Effector memory CD8-positive, alpha-beta T cell (primary cell): ENCODE measurements at places on chromosomes 1 and 21.

- H3K27ac ChIP-seq, result peak overlapping the region; percentile 60
- H3K4me3 ChIP-seq, result no peak overlapping the region
- no peak for DNase-seq
- H3K4me1 ChIP-seq, result peaks cover 3% of the 10 kb centered on the region
Observed at GRCh38 chr1:28456078-28456477, 49.8 kb upstream of the RCC1 start.

GRCh38 chr1:206892351-206892984, 4.8 kb upstream of the IL24 start:
- H3K27me3 ChIP-seq, result peaks cover 23% of the 10 kb centered on the region
- H3K4me3 ChIP-seq, result no peak overlapping the region
- no peaks in the 10 kb centered on the region for H3K36me3 ChIP-seq
- no peak for DNase-seq

DNA sequence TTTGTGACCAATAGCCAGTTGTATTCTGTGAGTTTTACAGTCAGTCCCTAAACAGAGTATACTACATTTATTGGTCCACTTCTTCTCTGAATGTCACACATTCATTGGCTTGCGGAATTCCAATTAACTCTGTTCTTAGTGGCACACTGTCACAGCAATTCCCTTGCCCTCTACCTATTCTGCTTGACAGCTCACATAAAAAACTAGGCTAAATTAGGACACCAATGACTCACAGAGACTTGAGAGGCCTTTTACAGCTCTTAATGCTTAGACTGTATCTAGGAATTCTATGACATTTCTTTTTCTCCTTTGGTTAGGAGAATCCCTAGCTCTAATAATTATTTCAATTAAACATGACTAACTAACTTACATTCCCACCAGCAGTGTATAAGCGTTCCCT, 104.1 kb downstream of the NEGR1 start:
- no peaks in the 10 kb centered on the region for H3K27me3 ChIP-seq
- H3K4me3 ChIP-seq, result no peak overlapping the region
- no peak for DNase-seq
- no peaks in the 10 kb centered on the region for H3K36me3 ChIP-seq
- H3K27ac ChIP-seq, result no peak overlapping the region
- no peaks in the 10 kb centered on the region for H3K4me1 ChIP-seq

DNA sequence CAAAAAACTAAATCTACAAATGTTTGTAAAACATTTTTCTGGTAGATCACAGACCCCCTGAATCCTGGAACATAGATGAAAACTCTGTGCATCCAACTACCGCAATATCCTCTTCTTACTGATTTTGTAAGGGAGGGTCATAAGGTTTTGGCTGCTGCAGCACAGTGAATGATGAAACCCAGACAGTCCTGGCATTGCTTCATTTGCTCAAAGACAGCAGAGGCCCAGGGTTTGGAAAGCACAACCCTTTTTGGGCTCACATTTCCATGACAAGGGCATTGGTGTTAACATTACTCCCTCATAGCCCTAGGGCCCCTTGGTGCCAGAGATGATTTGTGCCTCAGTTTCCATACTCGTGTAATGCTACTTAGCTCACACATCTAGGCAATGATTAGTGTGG, 51.2 kb downstream of the PLXNA2 start:
- H3K36me3 ChIP-seq, result no peaks in the 10 kb centered on the region
- peaks cover 8% of the 10 kb centered on the region for H3K4me1 ChIP-seq
- no peak overlapping the region for H3K4me3 ChIP-seq

GRCh38 chr21:26920055-26920454, 46.8 kb downstream of the ADAMTS5 start:
- no peaks in the 10 kb centered on the region for H3K36me3 ChIP-seq
- no peak overlapping the region for H3K4me3 ChIP-seq
- H3K27me3 ChIP-seq, result no peaks in the 10 kb centered on the region

- H3K4me1 ChIP-seq, result no peaks in the 10 kb centered on the region
- H3K4me3 ChIP-seq, result no peak overlapping the region
- H3K27ac ChIP-seq, result no peak overlapping the region
- DNase-seq, result no peak
- H3K36me3 ChIP-seq, result no peaks in the 10 kb centered on the region
- peaks cover 16% of the 10 kb centered on the region for H3K27me3 ChIP-seq
Observed at GRCh38 chr1:229991104-229991513, 75.9 kb upstream of the GALNT2 start.

DNA sequence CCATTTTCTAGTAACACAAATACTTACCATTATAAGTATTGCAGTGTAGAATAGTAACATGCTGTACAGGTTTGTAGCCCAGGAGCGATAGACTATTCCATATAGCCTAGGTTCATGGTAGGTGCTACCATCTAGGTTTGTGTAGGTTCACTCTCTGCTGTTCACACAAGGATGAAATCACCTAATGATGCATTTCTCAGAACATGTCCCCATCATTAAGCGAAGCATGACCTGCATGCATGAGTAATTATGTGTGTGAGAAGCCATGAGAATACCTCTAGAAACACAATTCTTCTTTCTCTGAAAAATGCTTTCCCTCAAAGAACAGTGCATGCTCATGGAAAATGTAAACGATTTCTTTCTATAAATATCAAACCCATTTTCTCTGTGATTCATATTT, 69.3 kb downstream of the NR5A2 start:
- no peak overlapping the region for H3K4me3 ChIP-seq
- peaks cover 2% of the 10 kb centered on the region for H3K27me3 ChIP-seq
- DNase-seq, result no peak
- no peak overlapping the region for H3K27ac ChIP-seq
- H3K36me3 ChIP-seq, result no peaks in the 10 kb centered on the region
- H3K4me1 ChIP-seq, result no peaks in the 10 kb centered on the region

GRCh38 chr21:43211072-43211759, 42.4 kb downstream of the CRYAA start:
- peaks cover 24% of the 10 kb centered on the region for H3K27me3 ChIP-seq
- no peaks in the 10 kb centered on the region for H3K36me3 ChIP-seq
- DNase-seq, result no peak
- H3K4me3 ChIP-seq, result no peak overlapping the region
- no peaks in the 10 kb centered on the region for H3K4me1 ChIP-seq

DNA sequence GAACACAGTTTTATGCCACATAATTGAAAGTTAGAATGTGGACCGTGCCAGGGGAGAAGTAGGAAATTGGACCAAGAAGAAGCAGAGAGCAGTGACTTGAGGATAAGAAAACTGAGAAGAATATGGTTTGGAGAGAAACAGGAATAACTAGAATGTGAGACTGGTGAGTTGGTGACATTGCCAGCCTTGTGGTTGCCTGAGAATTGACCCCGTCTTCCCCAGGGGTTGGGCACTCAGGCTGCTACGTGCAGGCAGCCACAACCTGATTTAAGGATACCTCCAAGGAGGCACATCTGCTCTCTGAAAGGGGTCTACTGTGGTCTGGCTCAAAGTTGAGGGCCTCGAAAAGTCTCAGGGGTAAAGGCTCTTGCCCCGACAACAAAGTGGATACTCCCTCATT, 112.1 kb upstream of the ARTN start:
- no peak overlapping the region for H3K27ac ChIP-seq
- DNase-seq, result no peak
- no peaks in the 10 kb centered on the region for H3K4me1 ChIP-seq
- H3K4me3 ChIP-seq, result no peak overlapping the region
- H3K27me3 ChIP-seq, result no peaks in the 10 kb centered on the region
- peaks cover 3% of the 10 kb centered on the region for H3K36me3 ChIP-seq

DNA sequence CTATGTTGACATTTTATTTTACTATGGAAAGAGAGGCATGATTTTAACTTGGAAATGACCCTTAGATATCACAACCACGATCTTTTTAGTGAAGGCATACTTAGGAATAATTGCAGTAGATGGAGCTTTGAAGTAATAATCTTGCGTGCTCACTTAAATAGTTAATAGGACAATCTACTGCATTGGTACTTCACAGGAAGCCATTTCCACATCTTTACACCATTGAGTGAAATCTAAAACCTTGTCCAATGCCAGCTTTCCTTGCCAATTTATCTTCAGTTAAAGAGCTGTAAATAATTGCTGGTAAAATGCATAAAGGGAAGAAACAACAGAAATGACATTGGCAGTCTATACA, 586.3 kb downstream of the ADGRL2 start:
- H3K4me3 ChIP-seq, result no peak overlapping the region
- H3K4me1 ChIP-seq, result no peaks in the 10 kb centered on the region
- H3K27me3 ChIP-seq, result no peaks in the 10 kb centered on the region
- no peaks in the 10 kb centered on the region for H3K36me3 ChIP-seq
- no peak overlapping the region for H3K27ac ChIP-seq
- no peak for DNase-seq

- H3K27me3 ChIP-seq, result no peaks in the 10 kb centered on the region
- no peak overlapping the region for H3K27ac ChIP-seq
- H3K36me3 ChIP-seq, result no peaks in the 10 kb centered on the region
Observed at GRCh38 chr1:81144240-81144825, 656.4 kb upstream of the ADGRL2 start.

DNA sequence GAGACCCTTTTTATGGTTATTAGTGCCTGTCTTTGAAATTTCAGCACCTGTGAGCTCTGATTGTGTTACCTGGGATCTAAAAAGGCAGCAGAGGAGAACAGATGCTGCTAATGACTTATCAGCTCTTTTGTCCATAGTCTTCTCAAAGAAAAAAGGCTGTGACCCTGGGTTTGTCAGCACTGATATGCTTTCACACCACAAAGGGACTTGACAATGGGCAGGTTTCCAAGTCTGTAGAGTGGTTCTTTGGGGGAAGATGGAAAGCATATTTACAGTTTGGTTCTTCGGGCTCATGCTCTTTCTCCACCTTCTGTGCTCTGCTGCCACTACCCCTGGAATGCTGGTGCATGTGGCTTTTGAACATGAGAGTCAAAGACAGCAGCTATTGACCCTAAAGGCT, 32.0 kb downstream of the DNAJC6 start:
- H3K27ac ChIP-seq, result no peak overlapping the region
- H3K4me3 ChIP-seq, result no peak overlapping the region
- peaks cover 4% of the 10 kb centered on the region for H3K4me1 ChIP-seq
- H3K36me3 ChIP-seq, result no peaks in the 10 kb centered on the region
- no peak for DNase-seq

DNA sequence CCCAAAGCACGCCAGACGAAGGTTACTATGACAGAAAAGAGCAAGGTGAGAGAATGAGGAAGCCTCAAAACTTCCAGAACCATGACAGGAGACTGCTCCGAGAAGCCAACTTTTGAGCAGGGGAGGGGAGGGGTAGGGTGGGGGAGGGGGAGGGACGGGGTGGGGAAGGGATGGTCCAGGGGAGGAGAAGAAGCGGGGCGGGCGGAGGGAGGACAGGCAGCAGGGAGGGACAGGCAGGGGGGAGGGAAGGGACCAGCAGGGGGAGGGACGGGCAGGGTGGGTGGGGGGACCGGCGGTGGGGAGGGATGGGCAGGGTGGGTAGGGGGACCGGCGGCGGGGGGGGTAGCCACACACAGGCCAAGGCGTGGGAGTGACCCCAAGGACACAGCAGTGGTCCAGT, 2.0 kb downstream of the INTS11 start:
- DNase-seq, result no peak
- no peaks in the 10 kb centered on the region for H3K27me3 ChIP-seq
- H3K27ac ChIP-seq, result peak overlapping the region; percentile 49
- H3K4me1 ChIP-seq, result peaks cover 19% of the 10 kb centered on the region
- peak overlapping the region; percentile 83 for H3K4me3 ChIP-seq
- H3K36me3 ChIP-seq, result peaks cover 25% of the 10 kb centered on the region

DNA sequence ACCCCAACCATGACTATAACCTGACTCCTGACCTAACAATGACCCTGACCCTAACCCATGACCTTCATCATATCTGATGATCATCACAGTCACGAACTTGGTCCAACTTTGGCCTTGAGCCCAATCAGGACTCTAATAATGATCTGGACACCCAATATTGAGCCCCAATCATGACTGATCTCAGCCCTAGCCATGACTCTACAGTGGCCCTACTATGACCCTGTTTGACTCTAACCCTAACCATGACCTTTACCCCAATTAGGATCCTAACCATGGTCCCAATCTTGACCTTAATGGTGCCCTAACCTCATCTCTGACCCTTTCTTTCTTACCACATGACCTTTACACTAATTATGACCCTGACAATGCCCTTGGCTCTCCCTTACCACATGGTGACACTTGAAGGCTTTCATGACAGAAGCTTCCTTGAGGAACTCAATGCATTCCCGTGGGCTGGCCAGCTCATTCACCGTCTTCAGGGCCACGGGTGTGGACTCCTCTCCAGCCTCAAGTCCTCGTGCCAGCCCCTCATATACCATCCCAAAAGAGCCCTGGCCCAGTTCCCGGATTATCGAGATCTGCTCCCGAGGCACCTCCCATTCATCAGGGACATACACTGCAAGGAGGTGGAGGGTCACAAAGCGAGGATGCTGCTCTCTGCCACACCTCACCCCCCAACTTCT, 16.2 kb downstream of the INSRR start:
- peaks cover 94% of the 10 kb centered on the region for H3K27me3 ChIP-seq
- peaks cover 16% of the 10 kb centered on the region for H3K4me1 ChIP-seq
- H3K36me3 ChIP-seq, result peaks cover 3% of the 10 kb centered on the region
- no peak for DNase-seq

DNA sequence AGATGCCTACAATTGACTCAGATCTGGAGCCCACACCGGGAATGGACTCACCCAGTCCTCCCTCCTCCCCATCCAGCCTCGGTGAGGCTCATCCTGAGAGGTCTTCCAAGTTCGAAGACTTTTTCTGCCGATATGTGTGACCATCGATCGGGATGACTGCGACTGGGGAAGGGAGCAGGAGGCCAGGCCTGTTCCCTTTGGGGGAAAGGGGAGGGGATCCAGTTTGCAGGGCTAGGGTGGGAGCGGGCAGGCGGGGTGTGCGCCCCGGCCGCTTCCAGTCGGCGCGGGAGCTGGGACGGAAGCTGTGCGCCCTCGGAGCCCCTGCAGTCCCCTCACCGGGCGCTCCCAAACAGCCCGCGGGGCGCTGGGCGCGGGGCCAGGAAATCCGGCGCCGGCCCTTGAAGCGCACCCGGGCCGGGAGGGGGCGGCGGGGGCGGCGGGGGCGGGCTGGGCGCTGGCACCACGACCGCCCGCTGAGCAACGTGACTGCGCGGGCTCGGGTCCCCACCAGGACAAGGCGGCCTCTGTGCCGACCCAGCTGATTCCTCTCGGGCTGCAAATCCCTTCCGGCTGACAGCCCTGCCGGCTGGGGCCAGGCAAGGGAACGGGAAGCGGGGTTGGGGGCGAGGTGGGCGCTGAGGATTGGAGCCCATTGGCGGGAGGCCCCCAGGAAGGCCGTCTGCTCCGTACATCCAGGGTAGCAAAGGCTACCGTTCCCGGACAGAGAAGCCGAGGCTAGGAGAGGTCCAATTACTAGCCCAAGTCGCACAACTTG, 103.9 kb downstream of the EBNA1BP2 start:
- H3K4me3 ChIP-seq, result peak overlapping the region; percentile 70
- no peak for DNase-seq
- no peaks in the 10 kb centered on the region for H3K27me3 ChIP-seq
- no peaks in the 10 kb centered on the region for H3K36me3 ChIP-seq
- H3K27ac ChIP-seq, result no peak overlapping the region
- H3K4me1 ChIP-seq, result no peaks in the 10 kb centered on the region

DNA sequence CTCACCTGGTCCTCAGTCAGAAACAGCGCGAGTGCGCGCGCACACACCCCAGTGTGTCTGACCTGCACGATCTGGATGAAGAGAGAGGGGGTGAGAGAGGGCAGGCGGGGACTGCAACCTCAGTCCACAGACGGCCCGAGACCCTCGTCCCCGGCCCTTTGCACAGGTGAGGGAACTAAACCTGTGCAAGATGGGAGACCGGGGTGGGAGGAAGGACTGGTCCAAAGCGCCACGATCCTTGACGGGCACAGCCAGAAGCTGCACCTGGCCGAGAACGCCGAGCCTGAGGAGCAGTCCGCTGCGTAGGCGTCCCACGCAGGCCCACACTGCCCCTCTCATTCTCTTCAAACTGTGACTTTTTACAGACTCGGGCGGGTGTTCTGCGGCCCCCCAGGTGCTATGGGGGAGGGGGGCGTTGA, 519 bp upstream of the IQCC start:
- DNase-seq, result no peak
- H3K4me3 ChIP-seq, result peak overlapping the region; percentile 88
- H3K27me3 ChIP-seq, result no peaks in the 10 kb centered on the region
- H3K4me1 ChIP-seq, result peaks cover 40% of the 10 kb centered on the region
- peak overlapping the region; percentile 91 for H3K27ac ChIP-seq
- H3K36me3 ChIP-seq, result peaks cover 22% of the 10 kb centered on the region
